ENCODE measurements at places on chromosomes 3 and 15. TPM values are rescaled to one million over a fixed set of nuclear protein-coding genes. Genes with fewer than 3 reads are reported as not detected.

The TRAT1 gene
- total RNA-seq = not detected

The ZPLD1 gene
- total RNA-seq = not detected

The ACSBG1 gene
- total RNA-seq = 0.48 TPM

The ATRIP gene
- 8.5 TPM for total RNA-seq

The SPRED1 gene
- total RNA-seq = 16.5 TPM

The KNG1 gene
- total RNA-seq = not detected

The POPDC2 gene
- 3.5 TPM for total RNA-seq

The GOLGA8J gene
- total RNA-seq = not detected

The TNNC1 gene
- total RNA-seq = 8.3 TPM

The RTP2 gene
- total RNA-seq = not detected

The GOLGA8T gene
- not detected for total RNA-seq

The ALDH1A2 gene
- 4.0 TPM for total RNA-seq

The SCAMP5 gene
- total RNA-seq = 17.9 TPM

The FBXO40 gene
- total RNA-seq = not detected

The VGLL3 gene
- 26.8 TPM for total RNA-seq

The LRRC3B gene
- not detected for total RNA-seq

The GLDN gene
- not detected for total RNA-seq

The SPCS1 gene
- 104 TPM for total RNA-seq

The ACAP2 gene
- 71.0 TPM for total RNA-seq

The CPA3 gene
- not detected for total RNA-seq

The TSEN2 gene
- total RNA-seq = 22.1 TPM

The SH2D7 gene
- total RNA-seq = not detected

The PATL2 gene
- 2.0 TPM for total RNA-seq

The COPB2 gene
- 156 TPM for total RNA-seq

The GPR149 gene
- total RNA-seq = not detected

The SNTN gene
- not detected for total RNA-seq

The ZNF620 gene
- 4.7 TPM for total RNA-seq

The ENTPD3 gene
- not detected for total RNA-seq

The ZCWPW2 gene
- total RNA-seq = 0.80 TPM

The SST gene
- not detected for total RNA-seq

The TRIM59 gene
- 23.3 TPM for total RNA-seq

The GRIP2 gene
- total RNA-seq = not detected

The WDR93 gene
- 1.8 TPM for total RNA-seq

The CMTM8 gene
- 16.8 TPM for total RNA-seq

The MOBP gene
- total RNA-seq = not detected

The EXD1 gene
- 0.70 TPM for total RNA-seq

The ASB14 gene
- not detected for total RNA-seq

The CEP152 gene
- 19.2 TPM for total RNA-seq

The DNAH12 gene
- 0.22 TPM for total RNA-seq

The CEMIP gene
- 0.61 TPM for total RNA-seq

The MYH15 gene
- total RNA-seq = 0.95 TPM

The CHL1 gene
- total RNA-seq = not detected

The NPHP3 gene
- total RNA-seq = 26.5 TPM

The CLDN16 gene
- total RNA-seq = 0.20 TPM

The SLC6A11 gene
- not detected for total RNA-seq

The NDN gene
- total RNA-seq = not detected

The PLEKHO2 gene
- 7.9 TPM for total RNA-seq

The SCAANT1 gene
- not detected for total RNA-seq

The MORC1 gene
- not detected for total RNA-seq

The LEO1 gene
- total RNA-seq = 21.7 TPM

The IMPG2 gene
- total RNA-seq = 0.05 TPM

Measured in PC-9 (cell line).